ENCODE measurements at places on chromosomes 13 and 19.

DNA sequence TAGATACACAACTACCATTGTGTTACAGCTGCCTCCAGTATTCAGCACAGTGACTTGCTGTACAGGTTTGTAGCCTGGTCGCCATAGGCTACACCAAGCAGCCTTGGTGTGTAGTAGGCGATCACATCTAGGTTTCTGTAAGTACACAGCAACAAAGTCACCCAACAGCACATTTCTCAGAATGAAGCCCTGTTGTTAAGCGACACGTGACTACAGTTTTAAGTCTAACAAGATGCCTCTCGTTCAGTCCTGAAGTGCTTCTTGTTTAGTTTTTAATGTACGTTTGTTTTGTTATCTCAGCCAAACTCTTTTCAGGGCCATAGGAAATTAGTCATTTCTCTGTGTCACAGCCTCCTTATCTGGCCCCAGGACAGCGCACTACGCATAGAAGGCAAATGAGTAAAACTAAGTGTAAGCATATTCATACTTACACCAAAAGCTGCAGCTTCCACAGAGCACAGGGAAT, 50.0 kb upstream of the GPR183 start:
- DNase-seq = no peak

DNA sequence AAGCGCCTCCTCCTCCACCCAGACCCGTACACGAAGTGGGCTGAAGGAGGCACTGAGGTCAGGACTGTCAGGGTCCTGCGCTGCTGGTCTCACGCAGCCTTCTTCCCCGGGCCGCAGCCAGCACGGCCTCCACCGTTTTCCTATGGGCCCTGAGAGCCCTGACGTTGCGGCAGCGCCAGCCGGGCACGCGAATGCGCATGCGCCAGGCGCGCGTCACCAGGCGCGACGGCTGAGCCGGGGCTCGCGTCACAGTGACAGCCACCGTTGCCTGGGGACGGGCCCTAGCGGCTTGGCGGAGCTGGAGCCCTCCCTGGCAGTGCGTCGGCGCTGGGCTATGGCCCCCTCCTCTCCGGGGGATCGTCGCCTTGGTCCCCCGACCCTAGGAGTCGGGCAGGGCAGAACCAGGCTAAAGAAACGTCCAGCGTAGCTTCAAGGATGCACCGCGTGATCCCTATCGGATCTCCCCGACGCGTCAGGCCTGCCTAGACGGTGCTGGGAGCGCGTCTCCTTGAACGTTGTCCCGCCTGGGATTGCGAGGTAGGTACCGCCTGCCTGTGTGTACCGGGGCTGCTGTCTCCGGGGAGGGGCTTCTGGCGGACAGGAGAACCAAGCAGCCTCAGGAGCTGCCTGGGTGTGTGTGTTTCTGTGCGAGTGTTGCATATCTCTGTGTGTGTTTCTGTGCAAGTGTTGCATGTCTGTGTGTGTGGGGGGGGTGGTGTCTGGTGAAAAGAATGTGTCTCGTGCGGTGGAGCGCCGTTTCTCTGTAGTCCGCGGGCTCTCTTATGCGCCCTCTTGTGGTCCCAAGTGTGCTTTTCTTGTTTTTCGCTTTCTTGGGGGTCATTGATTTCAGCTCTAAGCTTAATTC, 43.2 kb downstream of the ZNF571 start:
- peak; percentile 56 for DNase-seq

GRCh38 chr13:20303636-20304035, 71.5 kb upstream of the GJB6 start:
- DNase-seq = no peak

- no peak for DNase-seq
Observed at GRCh38 chr13:45809801-45810394, 41.7 kb downstream of the SIAH3 start.

GRCh38 chr13:35785576-35786303, 309.3 kb upstream of the MAB21L1 start:
- DNase-seq = no peak

DNA sequence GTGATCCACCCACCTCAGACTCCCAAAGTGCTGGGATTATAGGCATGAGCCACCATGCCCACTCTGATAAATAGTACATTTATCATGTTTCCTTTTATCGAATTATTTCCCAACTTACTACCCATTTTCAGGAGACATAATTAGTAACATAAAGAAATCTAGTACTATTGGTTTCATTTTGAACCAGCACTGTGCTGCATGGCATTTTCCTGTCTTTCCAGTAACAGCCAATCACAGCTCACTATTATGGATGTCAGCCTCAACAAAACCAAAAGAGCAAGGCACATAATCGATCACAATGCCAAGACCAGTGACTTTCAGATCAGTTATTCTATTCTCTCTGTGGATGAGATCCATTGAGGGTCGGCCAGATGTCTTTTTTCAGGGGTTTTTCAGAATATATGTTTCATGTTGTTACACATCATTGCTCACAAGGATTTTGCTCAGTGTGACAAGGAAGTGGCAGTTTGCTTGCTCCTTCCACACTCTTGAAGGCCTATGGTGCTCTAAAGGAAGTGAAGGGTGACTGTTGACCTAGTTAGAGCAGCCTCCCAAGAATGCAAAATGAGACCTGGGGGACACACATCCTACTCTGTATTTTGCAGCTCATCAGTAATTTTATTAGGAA, 233.4 kb downstream of the KCNRG start:
- DNase-seq = no peak

DNA sequence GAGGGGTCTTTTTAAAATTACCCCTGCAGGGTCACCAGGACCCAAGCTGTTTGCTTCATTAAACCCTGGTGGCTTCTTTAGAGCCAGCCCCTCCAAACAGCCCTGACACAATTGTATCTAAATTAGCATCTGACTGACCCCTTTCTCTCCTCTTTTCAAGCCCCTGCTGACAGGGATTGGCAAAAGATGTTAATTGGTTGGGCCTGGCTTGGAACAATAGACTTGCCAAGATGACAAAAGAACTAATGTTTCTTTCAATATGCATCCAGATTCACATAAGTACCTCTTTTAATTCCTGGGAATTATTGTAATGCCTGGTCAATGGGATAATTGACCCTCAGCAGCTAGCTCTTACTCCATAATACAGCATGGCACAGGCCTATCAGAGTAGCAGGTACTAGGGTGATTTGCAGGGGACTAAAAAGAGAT, 140.8 kb downstream of the SHISA2 start:
- no peak for DNase-seq

DNA sequence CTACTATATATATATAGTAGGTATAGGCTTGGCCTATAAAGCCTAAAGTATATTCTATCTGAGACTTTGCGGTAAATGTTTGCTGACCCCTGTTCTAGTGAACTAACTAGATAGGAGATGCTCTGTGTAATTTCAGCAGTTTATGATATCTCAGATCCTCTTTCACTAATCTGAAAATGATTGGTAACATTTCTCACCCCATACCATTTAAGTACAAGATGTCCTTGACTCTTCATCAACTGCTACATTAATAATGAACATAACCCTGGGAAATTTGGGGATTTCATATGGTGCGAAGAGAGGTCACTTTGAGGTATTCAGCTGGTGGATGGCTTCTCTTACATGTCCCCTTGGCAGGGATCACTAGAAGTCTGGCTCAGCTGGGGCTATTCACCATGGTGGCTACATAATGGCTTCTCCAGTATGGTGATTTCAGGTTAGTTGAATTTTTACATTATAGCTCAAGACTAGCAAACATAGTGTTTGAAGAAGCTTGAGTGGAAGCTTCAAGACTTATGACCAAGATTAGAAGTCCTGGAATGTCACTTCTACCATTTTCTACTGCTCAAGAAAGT, 103.6 kb upstream of the MYCBP2 start:
- no peak for DNase-seq

GRCh38 chr13:64709079-64709478, 2521.1 kb downstream of the PCDH9 start:
- DNase-seq = no peak

DNA sequence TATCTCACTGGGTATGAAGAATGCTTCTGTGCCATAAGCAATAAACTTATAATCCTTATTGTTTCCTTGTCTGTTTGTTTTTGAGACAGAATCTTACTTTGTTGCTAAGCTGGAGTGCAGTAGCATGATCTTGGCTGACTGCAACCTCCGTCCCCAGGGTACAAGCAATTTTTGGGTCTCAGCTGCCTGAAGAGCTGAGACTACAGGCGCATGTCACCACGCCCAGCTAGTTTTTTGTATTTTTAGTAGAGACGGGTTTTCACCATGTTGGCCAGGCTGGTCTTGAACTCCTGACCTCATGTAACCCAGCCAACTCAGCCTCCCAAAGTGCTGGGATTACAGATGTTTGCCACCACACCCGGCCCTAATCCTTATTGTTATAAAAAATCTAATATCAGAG, 112.5 kb downstream of the MYO16 start:
- no peak for DNase-seq

DNA sequence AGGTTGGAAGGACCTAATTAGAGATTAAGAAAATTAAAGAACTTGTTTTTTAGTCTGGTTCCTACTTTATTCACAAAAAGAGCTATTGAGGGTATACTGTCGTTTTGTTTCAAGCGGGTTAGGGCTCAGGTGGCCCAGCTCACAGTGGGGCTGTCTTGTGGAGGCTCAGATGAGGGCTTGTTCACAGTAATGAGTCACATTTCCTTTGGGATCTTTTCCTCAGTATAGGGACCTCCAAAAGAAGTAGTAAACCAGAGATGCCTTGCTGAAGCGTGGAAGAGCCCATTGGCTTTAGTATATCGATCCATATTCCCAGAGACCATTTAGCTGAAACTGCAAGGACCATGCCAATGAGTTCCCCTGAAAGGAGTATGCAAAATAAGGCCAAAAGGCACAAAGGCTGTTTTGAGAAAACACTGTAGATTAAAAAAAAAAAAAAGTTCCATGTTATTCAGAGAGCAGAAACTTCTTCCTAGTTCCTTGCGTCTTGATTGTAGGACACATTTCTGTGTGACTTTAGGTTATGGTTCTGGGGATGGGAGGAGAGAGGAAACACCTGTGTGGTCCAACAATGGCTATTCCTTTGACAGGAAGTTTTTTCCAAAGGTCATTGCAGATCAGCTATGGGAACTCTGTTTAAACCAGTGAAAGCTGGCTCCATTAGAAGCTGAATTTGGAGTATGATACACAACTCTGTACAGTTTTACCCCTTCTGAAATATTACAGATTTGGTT, 32.8 kb upstream of the GPI start:
- no peak for DNase-seq

DNA sequence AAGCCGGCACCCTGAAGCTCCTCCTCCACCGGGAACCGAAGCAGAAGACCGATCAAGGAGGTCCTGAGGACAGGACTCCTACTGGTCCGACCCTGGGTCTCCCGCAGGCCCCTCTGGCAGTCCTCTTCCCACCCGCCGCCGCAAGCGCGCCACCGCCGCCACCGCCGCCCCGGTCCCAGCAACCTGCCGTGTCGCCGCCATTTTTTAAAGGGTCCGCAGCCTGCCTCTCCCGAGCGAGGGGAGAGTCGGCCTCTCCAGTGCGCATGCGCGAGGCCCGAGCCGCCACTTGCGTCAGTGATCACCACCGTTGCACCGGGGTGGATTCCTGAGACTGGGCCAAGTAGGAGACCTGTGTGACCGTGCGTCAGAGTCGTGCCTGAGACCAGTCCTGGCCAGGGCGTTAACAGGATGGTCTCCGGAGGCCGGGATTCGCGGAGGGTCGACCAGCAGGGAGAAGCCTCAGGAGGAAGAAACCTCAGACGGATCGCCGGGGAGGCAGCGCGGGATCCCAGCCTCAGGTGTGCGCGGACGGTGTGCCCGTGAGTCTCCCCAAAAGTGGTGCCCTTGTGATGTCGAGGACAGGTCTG, 51.6 kb downstream of the ZNF146 start:
- no peak for DNase-seq

DNA sequence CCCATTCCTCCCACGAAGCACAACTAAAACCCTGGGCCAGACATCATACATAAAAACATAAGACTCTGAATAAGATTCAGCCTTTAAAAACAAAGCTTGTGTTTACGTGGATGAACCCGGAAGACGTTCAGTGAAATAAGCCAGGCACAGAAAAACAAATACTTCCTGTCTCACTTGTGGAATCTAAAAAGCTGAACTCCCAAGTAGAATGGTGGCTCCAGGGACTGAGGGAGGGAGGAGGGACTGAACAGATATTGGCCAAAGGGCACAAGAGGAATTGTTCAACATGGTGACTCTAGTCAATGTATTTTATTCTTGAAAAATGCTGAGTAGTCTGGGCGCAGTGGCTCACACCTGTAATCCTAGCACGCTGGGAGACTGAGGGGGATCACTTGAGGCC, 35.7 kb upstream of the TPM4 start:
- DNase-seq = peak; percentile 28

DNA sequence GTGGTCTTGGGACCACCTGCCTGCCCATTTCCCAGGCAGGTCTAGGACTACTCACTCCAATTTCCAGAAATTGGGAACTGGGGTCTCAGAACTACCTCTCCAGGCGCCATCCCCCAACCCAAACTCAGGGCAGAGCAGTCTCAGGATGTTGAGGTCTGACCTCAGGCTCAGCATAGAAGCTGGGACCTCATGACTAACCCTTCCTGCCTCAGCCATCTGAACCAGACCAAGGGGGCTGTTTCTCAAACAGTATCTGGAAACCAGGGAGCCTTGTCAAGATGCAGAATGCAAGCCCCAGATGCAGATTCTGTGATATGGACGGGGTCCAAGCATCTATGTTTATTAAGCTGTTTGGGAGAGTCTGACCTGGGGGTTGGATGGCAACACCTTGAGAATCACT, 1.3 kb downstream of the FBXW9 start:
- no peak for DNase-seq

DNA sequence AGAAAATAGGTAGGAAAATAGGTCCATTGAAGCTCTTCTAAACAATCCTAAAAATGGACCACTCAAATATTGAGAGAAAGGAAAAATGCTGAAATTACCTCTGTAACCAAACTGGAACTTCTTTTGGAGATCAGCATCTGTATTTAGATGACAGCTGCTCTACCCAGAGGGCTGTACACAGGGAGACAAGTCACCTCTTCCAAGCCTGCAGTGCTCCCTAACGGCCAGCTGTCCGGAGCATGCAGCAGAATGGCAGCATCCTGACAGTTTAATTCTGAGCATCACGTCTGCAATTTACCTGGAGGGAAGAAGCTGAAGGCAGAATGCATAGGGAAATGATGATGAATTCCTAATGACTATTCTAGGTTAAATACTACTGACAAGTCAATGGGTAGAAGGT, 62.8 kb upstream of the DIAPH3 start:
- DNase-seq = no peak

GRCh38 chr13:89255844-89256406, 1584.8 kb downstream of the SLITRK5 start:
- no peak for DNase-seq

- no peak for DNase-seq
Observed at GRCh38 chr19:47275791-47276461, 1.2 kb downstream of the INAFM1 start.

GRCh38 chr19:41407271-41407670, 9.7 kb downstream of the BCKDHA start:
- peak; percentile 47 for DNase-seq

DNA sequence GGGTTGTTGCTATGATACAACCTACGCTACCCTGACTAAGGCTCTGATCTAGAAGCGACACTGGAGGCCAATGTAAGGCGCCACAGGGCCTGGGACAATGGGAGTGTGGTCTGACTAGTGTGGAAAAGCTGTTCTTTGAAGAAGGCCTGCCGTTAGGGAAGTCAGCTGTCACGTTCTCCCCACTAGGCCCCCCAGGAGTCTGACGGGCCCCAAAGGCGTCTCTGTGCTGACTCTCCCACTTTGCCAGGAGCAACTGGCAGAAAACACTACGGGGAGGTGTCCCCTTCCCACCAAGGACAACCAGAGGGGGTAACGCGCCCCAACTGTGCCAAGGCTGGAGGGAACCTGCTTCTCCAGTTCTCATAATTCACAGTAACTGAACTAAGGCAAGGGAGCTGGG, 25.3 kb upstream of the EIF3G start:
- DNase-seq = no peak
